Fibroblast of lung (primary cell): ENCODE measurements at places on chromosomes 5 and 9.
A peak's percentile ranks its signal among the peaks of the same experiment; 100 is the strongest.

- DNase-seq, result peak; percentile 15
Observed at GRCh38 chr9:33272061-33272460, 7.2 kb downstream of the CHMP5 start.

- no peak for DNase-seq
Observed at GRCh38 chr5:85182344-85182743, 797.7 kb upstream of the EDIL3 start.

DNA sequence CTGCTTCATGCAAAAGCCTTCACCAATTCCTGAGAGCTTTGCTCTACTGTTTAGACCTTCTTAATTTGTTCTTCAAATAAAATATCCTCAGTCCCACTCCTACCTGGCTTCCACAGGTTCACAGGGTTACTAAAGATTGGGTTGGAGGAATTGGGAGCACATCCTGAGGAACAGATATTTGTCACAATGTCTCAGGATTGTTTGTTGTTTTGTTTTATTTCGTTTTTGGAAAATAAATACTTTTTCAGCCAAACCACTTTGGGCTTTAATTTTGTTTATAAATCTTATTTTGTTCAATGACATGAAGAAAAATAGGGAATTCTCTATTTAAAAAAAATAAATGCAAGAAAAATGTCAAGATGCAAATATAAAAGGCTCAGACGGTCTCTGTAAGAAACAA lies 249.0 kb downstream of the MEF2C start:
- DNase-seq, result no peak

DNA sequence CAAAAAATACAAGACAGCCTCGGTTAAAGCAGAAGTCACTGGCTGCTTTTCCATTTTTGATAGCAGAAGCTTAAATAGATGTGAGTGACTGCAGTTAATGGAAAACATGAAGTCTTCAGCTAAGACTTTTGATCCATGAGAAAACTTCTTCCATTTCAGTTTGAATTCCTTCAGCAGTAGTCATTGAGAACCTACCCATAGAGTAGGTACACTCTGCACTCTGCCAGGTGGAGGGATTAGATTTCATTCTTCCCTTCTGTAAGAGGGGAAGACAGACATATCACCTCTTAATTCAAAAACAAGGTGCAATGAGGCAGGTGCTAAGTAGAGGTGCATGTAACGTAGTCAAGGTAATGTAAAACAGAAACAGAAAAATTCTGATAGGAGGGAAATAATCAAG lies 26.7 kb upstream of the XPA start:
- no peak for DNase-seq

GRCh38 chr9:5402217-5402616 lies 35.5 kb downstream of the PLGRKT start:
- no peak for DNase-seq

DNA sequence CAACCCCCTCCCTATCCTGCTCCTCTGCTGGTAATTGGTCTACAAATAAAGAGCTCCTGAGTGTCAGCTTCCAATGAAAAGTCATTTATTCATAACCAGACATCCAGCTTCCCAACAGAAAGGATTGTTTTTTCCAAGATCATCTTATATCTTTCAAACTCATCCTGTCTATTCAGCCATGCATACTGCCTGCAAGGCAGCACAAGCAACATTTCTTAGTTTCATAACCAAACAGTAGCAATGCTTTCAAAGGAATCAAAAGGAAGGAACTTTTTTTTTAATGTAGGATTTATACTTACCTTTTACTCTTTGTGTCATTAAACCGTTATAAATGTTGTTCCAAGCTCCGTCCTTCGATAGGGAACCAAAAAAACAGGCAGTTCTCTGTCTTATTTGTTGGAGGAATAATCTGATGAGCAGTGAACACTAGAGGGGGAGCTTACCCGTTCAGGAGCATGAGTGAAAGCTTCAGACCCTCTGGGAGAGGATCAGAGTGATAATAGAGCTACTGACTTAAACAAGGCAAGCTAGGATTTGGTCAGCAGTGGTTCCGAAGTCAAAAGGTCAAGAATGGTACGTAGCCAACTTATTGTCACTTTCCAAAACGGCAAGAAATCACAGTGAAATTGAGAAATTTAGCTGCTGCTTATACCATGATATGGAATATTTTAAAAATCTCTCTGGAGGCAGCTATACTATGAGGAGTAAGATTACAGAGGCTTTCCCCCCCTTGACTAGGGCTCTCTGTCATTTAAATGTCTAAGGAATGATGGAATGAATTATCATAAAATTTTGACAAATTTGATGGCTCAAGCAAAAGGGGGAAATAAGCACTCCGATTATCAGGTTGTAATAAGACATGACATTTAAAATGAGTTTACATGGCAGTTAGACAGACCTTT lies 892.9 kb downstream of the NR2F1-AS1 start:
- DNase-seq, result peak; percentile 87

DNA sequence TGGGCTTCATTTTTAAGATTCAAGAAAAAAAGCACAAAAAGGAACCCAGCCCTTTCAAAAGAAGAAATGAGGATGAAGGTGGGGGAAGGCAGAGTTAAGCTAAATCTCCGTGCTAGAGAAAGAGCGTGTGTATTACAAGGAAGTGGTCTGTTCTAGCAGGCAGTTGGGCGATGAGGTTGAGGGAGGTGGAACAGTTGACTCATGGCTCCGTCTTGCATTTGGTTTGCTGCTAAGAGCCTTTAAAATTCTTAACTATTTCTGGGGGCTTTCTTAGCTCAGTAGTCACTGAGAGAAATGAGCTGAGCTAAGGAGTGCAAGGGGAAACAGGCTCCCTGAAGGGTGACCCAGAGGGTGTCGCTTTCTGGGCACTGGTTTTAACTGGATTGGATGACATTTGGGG lies 117.4 kb downstream of the GCNT1 start:
- DNase-seq, result peak; percentile 70

- DNase-seq, result no peak
Observed at GRCh38 chr9:132984202-132985070, 5.9 kb downstream of the GFI1B start.

GRCh38 chr9:121528642-121529041 lies 29.0 kb upstream of the GGTA1 start:
- no peak for DNase-seq

DNA sequence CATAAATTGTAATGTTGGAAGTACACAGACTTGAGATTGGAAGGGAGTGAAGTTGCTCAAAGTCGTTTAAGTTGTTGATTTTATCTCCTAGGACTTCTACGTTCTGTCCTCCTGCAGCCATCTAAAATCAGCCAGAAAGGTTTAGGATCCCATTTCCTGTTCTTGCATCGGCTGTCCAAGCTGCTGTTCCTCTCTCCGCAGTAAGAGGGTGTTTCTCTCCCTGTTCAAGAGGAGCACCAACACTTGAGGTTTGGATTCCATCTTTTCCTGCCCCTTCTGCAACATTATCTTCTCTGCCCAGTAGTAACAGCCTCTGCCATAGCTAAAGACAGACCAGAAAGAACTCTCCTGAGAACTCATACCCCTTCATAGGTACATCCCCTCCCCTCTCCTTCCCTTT lies 373.4 kb downstream of the GADD45G start:
- no peak for DNase-seq

GRCh38 chr9:135602789-135603481 lies 36.4 kb downstream of the GLT6D1 start:
- DNase-seq, result peak; percentile 34

DNA sequence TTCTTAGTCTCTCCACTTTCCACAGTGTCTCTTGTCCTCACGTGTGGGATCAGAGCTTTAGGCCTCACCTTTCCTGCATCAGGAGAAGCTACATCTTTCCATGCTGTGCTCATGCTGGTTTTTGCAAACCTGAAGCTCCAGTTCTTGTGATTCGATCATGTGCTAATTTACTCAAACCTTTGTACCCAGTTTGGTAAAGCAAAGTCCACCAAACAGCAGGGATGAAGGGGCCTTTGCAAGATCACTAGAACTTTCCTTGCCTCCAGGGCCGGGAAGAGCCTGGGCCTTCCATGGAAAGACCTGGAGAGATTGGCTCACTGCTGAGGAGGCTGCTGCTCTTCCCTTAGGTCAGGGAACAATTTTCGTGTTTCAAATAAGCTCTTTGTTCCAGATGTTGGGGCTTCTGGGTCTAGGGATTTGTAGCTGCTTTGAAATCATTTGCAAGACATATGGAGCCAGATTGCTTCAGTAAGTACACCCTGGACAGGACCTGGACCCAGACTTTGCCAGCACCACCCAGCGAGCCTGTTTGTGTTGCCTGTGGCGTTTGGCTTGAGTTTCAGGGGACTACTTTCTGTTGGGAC lies 18.7 kb upstream of the SPATA31E1 start:
- DNase-seq, result no peak

DNA sequence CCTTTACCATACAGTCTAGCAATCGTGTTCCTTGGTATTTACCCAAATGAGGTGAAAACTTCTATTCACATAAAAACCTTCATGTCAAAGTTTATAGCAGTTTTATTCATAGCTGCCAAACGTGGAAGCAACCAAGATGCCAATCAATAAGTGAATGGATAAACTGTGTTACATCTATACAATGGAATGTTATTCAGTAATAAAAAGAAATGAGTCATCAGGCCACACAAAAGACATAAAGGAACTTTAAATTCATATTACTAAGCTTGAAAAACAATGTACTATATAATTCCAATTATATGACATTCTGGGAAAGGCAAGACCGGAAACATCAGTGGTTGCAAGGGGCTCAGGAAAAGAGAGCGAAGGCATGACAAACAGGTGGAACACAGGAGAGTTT lies 679.9 kb downstream of the ISL1 start:
- DNase-seq, result no peak
